ENCODE measurements at places on chromosomes 3 and 15. TPM values are rescaled to one million over a fixed set of nuclear protein-coding genes. Genes with fewer than 3 reads are reported as not detected.

Gene RNF123
- 22.7 TPM for total RNA-seq

Gene KNL1
- total RNA-seq = 18.5 TPM

Gene APOD
- 1.3 TPM for total RNA-seq

Gene SELENOS
- 84.5 TPM for total RNA-seq

Gene RTP3
- not detected for total RNA-seq

Gene SIDT1
- 0.32 TPM for total RNA-seq

Gene CLCN2
- 3.2 TPM for total RNA-seq

Gene FANCD2OS
- not detected for total RNA-seq

Gene SLC51A
- total RNA-seq = not detected

Gene ZNF385D
- total RNA-seq = not detected

Gene ANO10
- 45.6 TPM for total RNA-seq

Gene PLA2G4E
- not detected for total RNA-seq

Gene TRPM1
- under 0.01 TPM for total RNA-seq

Gene ADAMTSL3
- total RNA-seq = not detected

Gene ADAMTS7
- total RNA-seq = 4.6 TPM

Gene HERC2
- 35.7 TPM for total RNA-seq

Gene NEK10
- total RNA-seq = 1.8 TPM

Gene ALPK3
- 9.1 TPM for total RNA-seq

Gene LEKR1
- not detected for total RNA-seq

Gene SCN11A
- not detected for total RNA-seq

Gene CCR8
- not detected for total RNA-seq

Gene ZMAT3
- 26.0 TPM for total RNA-seq

Gene GOLGA8H
- total RNA-seq = 2.3 TPM

Gene DOCK3
- under 0.01 TPM for total RNA-seq

Gene ITIH3
- total RNA-seq = not detected

Gene DTWD1
- 25.8 TPM for total RNA-seq

Gene SLC28A2
- total RNA-seq = not detected

Gene CSPG4
- 1.2 TPM for total RNA-seq

Gene NCBP2
- 90.6 TPM for total RNA-seq

Gene MCTP2
- total RNA-seq = not detected

Gene NKIRAS1
- 6.4 TPM for total RNA-seq

Gene TRH
- total RNA-seq = not detected

Gene ANKRD34C
- not detected for total RNA-seq

Gene GHRL
- total RNA-seq = not detected

Gene AP3B2
- not detected for total RNA-seq

Gene TERC
- total RNA-seq = 747 TPM

Gene VEPH1
- total RNA-seq = 259 TPM

Gene GOLGA8G
- total RNA-seq = not detected

Gene SLC22A13
- not detected for total RNA-seq

Gene FBXL2
- 12.7 TPM for total RNA-seq

Gene TBC1D21
- total RNA-seq = not detected

Gene PLSCR2
- not detected for total RNA-seq

Gene ALAS1
- total RNA-seq = 45.1 TPM

Gene VILL
- total RNA-seq = 4.9 TPM

Gene MUSTN1
- total RNA-seq = not detected

Gene LTK
- under 0.01 TPM for total RNA-seq

Gene TMCO5A
- total RNA-seq = not detected

Gene MEX3B
- 5.8 TPM for total RNA-seq

Gene SPTSSB
- total RNA-seq = not detected

Gene GPR27
- total RNA-seq = not detected

Gene CXCR6
- not detected for total RNA-seq

Measured in epithelial cell of umbilical artery (primary cell).